ENCODE measurements at places on chromosomes 6 and 20.
A peak's percentile ranks its signal among the peaks of the same experiment; 100 is the strongest.

- DNase-seq = no peak
Observed at GRCh38 chr6:30156262-30156599, 4.8 kb downstream of the TRIM10 start.

DNA sequence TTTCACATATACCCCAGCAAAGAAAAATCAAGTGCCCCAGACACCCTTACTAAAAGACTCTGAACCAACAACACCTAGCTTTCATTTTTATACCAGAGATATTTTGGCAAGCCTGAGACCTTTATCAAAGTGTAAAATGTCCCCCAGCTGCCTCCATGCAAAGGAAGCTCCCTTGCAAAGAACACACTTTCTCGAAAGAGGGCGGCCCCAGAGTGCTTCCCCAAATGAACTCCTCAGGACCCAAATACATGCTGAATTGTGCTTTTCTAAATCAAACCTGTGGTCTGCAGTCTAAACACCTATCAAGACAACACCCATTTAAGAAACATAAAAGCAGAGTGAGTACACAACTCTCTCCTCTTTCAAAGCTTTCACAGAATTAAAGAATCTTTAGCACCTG is 490 bp downstream of the IPCEF1 start:
- no peak for DNase-seq

DNA sequence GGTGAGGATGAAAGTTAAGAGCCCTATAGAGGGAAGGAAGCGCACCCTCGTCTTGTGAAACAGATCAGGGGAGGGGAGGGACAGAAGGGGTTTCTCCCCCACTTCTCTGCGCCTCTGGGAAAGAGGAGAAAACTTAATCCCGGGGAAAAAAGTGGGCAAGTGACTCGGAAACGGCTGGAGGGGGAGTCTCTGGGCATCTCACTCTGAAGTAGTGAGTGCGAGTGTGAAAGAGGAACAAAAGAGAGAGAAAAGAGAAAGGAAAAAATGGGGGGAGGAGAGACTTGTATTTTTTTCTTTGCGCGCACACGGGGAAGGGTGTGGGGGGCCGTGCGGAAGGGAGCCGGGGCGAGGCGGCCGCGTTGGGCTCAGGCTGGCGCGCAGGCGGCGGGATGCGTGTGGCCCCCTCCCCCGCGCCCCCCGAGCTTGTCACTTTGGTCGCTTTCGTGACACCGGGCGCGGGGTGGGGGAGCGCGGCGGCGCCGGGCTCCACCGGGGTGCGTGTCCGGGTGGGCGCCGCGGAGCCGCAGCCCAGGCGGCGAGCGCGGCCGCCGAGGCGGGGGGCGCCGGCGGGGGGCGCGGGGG is 454 bp downstream of the L3MBTL3 start:
- no peak for DNase-seq

- no peak for DNase-seq
Observed at GRCh38 chr6:149463781-149464180, 21.0 kb downstream of the ZC3H12D start.

DNA sequence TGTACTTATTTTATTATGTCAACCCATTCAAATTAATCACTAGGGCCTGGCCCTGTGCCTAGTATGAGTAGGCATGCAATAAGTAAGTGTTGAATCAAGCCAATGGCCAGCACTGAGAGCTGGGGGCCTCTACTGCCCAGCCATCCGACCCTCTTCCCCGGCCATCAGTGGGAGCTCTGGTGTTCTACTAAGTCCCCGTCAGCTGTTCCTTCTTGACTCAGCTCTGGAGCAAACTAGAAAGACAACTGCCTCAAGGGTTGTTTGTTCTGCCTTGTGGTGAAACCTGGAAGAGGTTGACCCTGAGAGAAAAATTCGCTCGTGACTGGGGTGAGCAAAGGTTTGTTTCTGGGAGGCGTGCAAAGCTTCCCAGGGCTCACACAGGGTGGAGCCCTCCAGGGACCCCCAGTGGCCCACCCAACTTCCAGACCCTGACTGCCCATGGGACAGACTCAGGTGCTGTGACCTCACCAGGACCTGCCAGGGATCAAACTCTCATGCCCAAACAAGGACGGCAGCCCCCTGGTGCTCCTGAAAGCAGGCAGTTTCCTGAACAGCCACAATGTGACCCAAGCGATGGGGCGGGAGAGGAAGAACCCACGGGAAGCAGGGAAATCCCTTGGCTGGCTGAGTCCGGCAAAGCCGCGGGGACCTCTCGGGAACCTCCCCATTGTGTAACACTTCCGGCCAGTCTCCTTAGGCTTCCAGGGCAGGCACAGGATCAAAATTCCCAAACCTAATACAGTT is 50.4 kb downstream of the BANF2 start:
- no peak for DNase-seq

DNA sequence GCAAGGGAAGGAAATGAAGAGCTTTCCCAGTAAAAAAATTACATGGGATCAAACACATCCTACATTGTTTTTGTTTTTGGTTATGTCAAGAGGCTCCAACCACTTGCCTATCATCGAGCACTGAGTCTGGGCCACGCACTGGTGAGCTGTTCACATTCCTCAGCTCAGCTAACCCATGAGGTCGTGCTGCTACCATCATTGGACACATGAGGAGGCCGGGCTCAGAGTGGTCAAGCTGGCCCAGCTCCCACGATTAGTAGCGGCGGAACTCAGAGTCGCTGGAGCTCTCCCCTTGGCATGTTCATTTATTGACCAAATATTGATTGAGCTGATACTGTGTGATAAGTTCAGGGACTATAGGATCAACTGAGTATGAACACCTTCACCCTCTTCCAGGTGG is 164.9 kb downstream of the CDH26 start:
- no peak for DNase-seq

DNA sequence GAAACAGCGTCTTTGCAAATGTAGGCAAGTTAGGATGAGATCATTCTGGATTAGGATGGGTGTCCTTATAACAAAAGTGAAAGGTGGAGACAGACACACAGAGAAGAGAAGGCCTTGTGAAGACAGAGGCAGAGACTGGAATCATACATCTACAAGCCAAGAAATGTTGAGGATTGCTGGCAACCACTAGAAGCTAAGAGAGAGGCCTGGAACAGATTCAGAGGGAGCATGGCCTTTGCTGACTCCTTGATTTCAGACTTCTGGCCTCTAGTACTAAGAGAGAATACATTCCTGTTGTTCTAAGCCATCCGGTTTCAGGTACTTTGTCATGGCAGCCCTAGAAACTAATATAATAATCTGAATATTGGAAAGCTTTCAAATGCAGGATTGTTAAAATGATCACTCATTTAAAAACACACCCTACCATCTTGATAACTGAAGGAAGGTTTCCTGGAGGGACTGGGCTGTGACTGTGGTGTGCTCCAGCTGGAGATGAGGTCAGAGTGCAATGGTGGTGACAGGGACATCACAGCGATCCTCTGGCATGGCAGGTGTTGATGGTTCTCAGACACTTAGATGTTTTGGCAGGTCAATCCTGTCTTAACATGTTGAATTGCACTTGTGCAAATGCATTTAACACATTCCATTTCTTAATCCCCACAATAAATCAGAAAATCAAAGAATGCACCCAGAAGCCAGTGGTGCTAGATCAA is 25.1 kb downstream of the CD83 start:
- no peak for DNase-seq

- DNase-seq = no peak
Observed at GRCh38 chr6:99885051-99885450, 109.0 kb downstream of the MCHR2 start.

DNA sequence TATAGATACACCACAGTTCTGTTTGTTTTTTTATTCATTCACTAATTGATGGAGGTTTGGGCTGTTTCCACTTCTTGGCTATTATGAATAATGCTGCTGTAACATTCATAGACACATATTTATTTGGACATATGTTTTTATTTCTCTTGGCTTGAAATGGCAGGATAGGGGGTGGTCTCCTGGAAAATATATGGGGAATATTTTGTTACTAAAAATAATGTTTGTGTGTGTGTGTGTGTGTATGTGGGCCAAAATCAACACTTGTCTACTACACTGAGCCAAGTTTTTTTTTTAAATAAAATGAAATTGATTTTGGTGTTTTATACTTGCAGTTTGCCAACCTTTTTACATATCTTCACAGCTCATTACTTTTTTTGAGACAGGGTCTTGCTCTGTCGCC is 264.4 kb upstream of the SULF2 start:
- DNase-seq = no peak

DNA sequence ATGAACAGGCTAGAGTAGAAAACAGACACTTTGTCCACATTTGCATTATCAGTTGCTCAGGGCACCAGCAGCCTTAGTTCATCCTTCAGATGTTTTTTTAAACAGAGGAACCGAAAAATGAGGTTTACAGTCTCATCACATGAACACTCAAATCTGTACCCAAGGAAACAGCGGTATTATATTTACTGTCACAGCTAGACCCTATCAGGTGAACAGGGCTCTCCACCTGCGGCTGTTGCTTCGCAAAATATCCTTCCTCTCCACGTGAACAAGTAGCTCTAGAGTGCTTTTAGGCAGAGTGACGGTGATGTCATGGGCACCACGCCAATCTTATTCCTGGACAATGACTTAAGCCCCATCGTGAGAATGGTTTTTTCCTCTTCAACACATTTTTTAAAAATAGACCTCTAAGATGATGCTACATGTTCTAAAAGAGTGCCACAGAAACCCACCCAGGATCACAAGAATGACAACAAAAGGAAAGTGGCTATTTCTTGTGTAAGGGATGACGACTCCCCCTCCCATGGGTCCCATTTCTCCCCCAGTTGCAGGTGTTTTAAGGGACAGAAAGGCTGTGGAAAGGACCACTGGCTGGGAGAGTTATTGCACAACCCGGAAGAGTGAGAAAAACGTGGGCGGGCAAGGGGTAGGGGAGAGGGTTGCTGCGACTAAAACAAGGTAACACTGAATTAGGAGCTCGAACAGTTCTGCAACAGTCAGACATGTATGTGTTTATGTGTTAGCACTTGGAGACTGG is 77.7 kb downstream of the EFHC1 start:
- no peak for DNase-seq

GRCh38 chr6:154301086-154301625 is 55.4 kb downstream of the IPCEF1 start:
- no peak for DNase-seq

DNA sequence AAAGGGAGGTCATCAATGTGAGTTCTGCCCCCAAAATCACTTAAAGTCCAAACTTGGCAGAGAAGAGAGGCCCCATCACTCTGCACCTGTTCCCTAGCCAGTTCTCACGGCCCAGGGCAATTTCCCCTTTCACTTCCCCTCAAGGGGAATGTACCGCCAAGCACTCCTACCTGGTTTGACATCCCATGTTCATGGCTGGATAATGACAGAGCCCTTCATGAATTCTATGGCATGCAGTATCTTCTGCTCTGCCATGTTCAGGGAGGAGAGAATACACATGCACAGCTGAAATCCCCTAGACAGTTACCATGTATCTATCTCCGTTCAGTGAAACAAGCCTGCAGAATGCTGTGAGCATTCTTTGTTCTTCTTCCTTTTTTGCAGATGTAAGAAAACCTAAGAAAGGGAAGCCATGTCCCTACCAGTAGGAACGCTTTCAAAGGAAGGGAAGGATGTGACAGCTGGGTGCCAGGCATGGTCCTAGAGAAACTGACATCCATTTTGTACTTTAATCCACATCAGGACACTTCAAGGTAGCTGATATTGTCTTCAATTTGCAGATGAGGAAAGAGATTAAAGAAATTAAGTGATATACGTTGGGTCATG is 79.8 kb upstream of the ARID1B start:
- DNase-seq = no peak

DNA sequence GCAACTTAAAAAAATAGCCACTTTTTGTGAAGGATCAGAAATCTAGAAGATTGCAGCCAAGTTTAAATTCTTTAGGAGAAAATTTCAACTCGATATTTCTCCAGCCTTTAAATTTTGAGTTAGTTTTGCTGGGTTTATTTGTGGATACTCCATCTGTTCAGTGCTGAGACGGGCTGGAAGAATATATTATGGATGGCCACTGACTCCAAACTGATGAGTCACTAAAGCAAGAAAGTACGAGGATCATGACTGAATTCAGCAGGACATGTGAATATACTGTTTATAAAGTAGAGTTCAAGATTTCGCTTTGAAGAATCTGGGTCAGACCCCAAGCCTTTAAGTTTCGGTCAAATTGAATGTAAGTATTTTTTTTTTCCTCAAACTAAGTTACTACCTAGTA is 199.5 kb downstream of the ADGRB3 start:
- DNase-seq = no peak

GRCh38 chr20:57312138-57312537 is 17.5 kb upstream of the SPO11 start:
- no peak for DNase-seq

GRCh38 chr6:121143476-121143875 is 190.8 kb downstream of the TBC1D32 start:
- DNase-seq = no peak

GRCh38 chr6:287489-287860 is 4.8 kb upstream of the DUSP22 start:
- no peak for DNase-seq

GRCh38 chr6:22113026-22113766 is 183.6 kb downstream of the PRL start:
- DNase-seq = no peak

GRCh38 chr6:34792605-34793500 is 970 bp downstream of the BLTP3A start:
- DNase-seq = no peak

GRCh38 chr6:30769088-30769852 is 24.9 kb upstream of the IER3 start:
- peak; percentile 72 for DNase-seq

DNA sequence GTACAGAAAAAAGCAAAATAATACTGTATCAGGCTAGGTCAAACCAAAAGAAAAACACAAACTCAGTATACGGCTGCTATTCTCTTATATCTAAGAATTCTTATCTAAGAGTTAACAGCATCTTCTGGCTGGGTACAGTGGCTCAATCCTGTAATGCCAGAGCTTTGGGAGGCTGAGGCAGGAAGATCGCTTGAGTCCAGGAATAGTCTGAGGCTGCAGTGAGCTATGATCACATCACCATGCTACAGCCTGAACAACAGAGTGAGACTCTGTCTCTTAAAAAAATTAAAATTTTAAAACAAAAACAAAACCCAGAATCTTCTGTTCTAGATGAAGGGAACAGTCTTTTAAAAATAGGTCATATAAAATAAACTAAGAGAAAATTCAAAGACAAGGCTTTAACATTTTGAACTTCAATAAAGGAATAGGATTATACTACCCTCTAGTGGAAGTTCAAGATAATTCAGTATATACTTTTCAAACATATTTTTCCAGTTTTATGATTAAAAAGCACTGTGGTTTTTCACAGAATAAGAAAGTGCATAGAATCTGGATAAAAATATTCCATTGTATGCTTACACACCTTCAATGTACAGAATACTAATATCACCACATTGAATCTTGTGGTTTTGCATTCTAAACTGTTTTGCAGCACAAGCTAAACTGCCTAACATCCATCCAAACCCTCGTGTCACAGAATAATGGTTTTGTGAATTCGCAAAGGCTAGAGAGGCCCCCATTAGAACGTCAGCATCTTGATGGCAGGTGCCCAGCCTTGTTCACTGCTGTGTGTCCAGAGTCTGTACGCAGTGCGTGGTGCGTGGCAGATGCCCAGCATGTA is 39.3 kb downstream of the DTNBP1 start:
- DNase-seq = no peak

DNA sequence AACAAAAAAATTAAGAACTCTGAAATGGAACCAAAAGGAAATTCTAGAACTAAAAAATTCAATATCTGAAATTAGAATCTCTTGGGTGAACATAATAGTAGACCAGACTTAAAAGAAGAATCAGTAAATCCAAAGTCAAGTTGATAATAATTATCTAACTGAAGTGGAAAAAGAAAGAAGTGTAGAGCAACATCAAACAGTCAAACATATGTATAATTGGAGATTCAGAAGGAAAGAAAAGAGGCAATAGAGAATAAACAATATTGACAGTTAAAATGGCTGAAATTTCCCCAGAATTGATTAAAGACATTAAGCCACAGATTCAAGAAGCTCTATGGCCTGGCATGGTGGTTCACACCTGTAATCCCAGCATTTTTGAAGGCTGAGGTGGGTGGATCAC is 383.6 kb downstream of the PREX1 start:
- no peak for DNase-seq
